Stimulated activated CD8-positive, alpha-beta memory T cell treated with anti-CD3 and anti-CD28 coated beads, Interleukin-7, amount 100 ng/mL, for 1 hour (primary cell): ENCODE measurements at places on chromosomes 1 and 21.

DNA sequence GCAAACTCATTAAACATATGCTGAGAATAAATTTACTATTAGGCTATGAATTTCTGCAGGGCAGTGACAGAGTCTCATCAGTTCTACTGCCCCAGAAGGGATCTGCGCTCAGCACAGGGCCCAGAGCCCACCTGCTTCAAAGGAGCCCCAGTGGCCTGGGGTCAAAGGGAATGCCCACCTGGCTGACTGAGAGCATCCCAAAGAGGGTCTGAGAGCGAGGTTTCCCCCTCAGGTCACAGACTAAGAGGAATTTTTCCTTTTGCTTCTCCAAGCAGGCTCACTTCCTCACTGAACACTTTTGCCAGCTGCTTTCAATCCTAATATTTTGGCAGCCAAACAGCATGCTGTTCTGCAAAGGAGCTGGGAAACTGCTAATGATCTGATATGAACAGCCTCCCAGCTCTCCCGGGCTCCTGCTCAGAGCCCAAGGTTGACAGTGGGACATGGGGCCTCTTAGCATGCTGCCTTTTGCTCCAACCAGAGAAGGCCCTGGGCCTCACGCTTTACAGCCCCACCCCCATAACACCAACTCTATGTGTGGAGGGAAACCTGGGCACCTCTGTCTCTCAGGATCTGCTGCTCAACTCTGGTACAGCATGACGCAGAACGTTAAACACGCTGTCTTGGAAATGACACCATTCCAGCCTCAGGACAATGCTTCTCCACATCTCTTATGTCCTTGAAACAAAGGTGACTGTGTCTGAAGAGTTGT lies 70.7 kb upstream of the SYT6 start:
- DNase-seq: no peak

- no peak for DNase-seq
Measured at GRCh38 chr1:65009176-65009575, 42.8 kb upstream of the JAK1 start.

DNA sequence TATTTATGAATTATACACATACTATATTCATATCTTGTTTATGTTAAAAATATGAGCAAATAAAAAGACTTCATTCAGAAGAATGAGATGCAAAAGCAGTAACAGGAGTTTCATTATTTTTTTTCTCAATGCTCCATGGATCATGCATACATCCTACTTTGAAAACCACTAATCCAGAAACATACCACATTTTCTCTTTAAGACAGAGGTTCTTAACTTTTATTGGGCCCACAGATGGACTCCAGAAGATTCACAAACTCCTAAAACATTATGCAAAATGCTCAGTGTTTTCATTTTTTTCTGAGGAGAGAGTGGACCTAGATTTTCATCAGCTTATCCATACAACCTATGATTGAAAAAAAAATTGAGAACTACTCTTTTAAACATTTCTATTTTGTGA lies 227.8 kb downstream of the DNM3 start:
- DNase-seq: no peak

GRCh38 chr1:65429806-65430205 lies 9.3 kb downstream of the LEPR start:
- no peak for DNase-seq

GRCh38 chr1:110475362-110476027 lies 24.5 kb downstream of the PROK1 start:
- DNase-seq: no peak
